ENCODE measurements at places on chromosomes 12 and 14.
A peak's percentile ranks its signal among the peaks of the same experiment; 100 is the strongest.

DNA sequence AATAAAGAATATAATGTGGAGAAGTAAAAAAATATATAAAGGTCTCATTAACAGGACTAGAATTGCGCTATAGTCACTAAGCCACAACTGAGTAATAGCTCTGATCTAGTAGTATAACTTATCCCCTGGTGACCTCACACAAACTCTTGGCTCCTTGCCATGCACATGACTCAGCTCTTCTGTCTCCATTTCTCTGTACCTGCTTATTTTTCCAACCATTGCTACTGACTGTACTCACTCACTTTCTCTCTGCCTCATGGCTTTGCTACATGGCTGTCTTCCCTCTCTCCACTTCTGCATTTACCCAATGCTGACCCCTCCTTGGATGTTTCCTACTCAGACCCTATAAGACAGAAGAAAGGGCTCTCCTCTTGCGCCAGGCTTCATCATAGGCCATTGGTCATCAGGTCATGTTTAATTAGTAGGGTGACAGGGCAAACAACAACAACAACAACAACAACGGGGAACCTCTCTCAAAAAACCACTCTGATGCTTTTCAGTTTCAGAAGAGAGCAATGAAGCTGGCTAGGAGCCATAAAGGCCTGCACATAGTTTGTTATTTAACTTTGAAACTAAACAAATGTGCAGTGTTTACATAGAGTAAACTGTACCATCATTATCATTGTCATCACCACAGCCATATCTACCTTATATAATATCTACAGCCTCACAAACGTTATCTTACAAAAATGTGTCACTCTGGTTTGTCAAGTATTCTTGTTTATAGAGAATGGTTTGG is 25.6 kb upstream of the KRAS start:
- no peak for DNase-seq

GRCh38 chr12:11959117-11959823 is 111.5 kb upstream of the BCL2L14 start:
- DNase-seq, result no peak

GRCh38 chr14:98754343-98755020 is 517.5 kb downstream of the BCL11B start:
- no peak for DNase-seq

- no peak for DNase-seq
Measured at GRCh38 chr14:104983231-104983721, 2.3 kb upstream of the CLBA1 start.

DNA sequence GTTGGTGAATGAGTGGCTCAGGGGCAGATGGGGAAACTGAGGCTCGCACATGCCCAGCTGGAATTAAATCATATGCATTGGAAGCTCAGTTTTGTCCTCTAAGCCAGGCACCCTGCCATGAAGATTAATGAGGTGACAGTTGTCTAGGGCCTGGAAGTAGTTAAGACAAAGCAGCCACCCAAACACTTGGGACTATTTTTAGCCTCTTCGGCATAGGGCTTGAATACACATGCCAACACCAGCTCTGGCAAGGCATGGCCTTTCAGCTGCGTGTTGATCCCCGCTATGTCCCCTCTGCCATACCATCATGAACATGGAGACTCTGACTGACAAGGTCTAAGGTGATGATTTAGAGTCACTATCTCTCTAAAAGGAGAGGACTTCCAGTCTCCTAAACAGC is 250.2 kb downstream of the KSR2 start:
- DNase-seq, result no peak

GRCh38 chr12:122437656-122438121 is 15.2 kb upstream of the CLIP1 start:
- DNase-seq, result no peak

DNA sequence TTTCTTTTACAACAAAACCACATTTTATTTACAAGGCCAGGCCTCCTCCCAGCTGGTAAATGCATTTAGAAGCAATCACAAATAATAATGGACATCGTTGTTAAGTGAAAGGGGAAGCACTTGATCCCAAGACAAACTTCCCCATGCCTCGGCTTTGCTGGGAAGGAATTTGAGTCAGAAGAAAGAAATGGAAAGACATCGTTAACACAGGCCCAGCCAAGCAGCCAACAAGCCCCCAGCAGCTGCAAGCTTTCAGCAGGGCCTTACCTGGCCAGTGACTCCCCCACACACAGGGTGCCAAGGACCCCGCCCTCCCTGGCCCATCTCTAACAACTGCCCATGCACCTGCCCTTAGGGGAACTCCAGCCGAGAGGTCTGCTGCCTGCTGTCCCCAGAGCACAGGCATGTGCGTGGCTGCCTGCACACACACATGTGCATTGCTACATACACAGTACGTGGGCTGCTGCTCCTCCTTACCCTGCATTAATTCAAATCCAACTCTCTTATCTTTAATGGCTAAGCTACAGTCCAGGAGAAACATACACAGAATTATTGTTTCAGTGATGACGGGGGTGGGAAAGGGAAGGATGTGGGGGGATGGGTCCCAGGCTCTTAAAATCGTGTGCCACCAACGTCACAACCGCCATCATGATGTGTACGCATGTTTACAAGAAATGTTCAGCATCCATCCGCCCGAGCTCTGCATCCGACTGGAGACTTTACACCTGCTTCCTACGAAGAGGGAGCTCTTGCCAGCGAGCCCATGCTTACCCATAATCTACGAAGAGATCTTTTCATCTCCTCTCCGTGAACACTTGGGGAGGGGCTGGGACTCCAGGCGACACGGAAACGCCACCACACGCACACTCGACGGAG is 9.8 kb downstream of the BCL11B start:
- DNase-seq, result peak; percentile 92

DNA sequence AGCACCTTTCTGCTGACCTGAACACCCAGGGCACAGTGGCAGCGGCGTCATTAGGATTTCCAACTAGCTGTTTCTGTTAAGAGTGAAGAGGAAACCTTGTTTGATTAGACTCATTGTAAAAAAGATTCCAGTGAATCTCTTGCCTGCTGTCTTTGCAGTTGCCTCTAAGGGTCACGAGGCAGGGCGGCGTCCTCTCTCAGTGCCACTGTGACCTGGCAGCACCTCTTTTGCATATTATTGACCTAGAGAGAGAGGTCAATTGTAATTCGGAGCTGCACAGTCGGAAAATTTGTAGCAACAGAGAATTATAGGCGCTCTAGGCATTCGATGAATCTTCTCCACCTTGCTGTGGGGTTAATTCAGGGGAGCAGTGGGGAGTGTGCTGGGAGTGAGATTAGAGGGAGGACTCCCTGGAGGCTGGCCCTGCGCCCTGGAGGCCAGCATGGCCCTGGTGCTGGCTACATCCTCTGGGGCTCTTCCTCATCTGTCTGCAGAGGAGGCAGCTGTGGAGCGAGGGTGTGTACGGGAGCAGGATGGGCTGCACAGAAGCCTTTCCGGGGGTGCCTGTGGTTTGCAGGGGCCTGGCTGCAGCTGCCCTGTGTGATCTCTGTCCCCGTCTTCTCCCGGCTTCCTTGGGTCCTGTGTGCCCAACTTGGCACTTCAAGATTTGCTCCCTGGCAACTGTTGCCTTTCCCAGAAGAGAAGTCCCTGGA is 14.3 kb downstream of the PACS2 start:
- no peak for DNase-seq

- DNase-seq, result no peak
Measured at GRCh38 chr14:101223561-101224162, 320.1 kb upstream of the RTL1 start.

DNA sequence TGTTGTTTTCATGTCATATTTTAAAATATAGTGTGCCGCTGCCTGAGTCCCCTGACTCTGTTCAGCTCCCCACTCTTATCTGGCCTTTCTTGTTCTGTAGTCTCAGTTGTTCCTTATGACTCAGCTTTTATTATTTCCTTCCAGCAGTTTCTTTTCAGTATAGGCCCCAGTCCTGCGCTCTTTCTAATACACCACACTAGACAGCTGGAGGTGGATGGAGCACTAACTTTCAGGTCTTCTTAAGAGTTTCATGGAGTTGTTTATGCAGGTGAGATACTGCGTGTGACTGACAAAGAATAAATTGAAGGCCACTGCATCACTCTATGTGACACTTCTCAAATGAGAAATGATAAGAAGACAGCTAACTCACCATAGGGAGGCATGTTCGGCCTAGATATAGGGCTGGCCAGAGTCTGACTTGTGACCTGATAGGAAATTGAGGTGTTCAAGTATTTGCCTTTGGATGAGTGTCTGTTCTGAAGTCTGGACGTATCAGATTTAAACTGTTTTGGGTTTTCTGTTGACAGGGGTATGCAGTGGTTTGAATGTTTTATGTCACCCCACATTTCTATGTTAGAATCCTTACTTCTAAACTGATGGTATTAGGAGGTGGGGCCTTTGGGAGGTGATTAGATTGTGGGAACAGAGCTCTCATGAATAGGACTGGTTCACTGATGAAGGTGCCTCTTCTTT is 60.8 kb upstream of the CLMN start:
- no peak for DNase-seq

DNA sequence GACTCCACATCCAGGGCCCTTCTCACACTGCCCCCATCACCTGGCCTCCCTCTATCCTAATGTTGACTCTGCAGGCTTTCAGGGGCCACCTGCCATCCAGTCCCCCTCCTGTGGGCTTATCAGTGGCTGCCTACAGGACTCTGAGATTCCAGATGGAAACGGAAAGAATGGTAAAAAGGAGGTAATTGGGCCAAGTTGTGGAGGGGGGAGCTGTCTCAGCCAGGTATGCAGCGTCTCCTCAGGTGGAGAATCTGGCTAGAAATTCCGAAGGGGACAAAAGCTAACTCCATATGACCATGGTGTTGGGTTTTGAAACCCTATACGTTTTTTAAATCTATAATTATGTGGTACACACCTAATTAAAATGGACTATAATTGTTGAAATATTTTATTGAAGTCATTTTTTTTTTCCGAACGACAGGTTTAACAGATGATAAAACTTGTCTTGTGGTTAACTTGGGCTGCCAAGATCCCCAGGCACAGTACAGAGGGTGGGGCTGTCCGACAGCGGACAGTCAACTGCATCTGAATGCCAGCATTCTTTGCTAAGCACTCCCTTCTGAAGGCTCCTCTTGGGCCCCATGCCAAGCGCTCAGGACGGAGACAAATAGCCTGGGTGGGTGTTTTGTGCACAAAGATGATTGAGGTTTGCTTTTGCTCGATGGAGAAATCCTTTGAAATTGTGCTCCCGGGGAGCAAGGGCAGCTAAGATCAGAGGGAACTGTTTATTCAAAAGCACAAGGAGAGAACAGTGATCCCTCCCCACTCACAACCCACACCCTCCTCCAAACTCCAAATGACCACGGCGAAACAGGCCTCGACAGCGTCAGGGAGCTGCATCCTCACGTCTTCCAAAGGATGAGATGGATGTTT is 365.6 kb downstream of the BCL11B start:
- DNase-seq, result no peak

DNA sequence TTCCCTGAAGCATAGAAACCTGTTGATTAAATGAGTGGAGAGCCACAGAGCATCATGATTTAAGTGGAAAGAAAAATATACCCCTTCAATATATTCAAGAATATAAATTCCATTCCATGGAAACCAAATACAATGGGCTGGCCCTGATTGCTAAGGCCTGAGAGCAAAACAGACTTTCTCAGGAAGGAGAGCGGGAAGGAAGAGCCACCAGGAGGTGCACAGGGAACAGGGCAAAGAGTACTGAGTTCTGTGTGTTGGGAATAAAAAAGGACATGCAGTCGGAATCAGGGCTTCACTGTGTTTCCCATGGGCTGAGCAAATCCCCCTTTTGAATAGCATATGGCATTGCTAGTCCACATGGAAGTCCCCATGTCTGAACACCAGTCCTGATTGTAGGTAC is 69.7 kb upstream of the PLEKHG3 start:
- DNase-seq, result no peak

- DNase-seq, result no peak
Measured at GRCh38 chr12:75876832-75877762, 154.5 kb downstream of the PHLDA1 start.

GRCh38 chr12:94174576-94174975 is 26.2 kb downstream of the PLXNC1 start:
- no peak for DNase-seq

DNA sequence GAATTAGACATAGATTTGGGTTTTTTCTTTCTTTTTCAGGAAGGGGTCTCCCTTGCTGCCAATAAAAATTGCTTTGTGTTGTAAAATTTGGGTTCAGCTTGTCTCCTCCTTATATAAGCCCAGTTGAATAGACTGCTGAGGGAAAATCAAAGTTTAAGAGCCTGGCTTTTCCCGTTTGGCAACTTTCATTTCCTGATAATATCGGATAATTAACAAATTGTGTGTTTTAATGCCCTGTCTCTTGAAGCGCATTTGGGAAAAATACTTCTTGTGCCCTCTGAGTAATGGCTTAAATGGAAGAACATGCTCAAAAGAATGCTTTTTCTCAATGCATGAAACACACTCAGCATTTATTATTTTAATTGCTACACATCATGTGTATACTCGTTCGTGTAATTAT is 198.0 kb upstream of the DCN start:
- no peak for DNase-seq

GRCh38 chr12:52662093-52662917 is 10.3 kb upstream of the KRT2 start:
- no peak for DNase-seq

All from T-cell (primary cell).